ENCODE measurements at places on chromosomes 13 and 19. TPM values are rescaled to one million over a fixed set of nuclear protein-coding genes. Genes with fewer than 3 reads are reported as not detected.

Gene FIZ1
- 13.0 TPM for total RNA-seq

Gene PGLYRP1
- not detected for total RNA-seq

Gene KIR3DL2
- not detected for total RNA-seq

Gene LILRA5
- total RNA-seq = 1.3 TPM

- no peak for DNase-seq
These were observed 792.1 kb upstream of the SPRY2 start for GRCh38 chr13:81133066-81133465.

GRCh38 chr19:7897292-7897691 is 6.4 kb upstream of the MAP2K7 start:
- no peak for DNase-seq

- DNase-seq = no peak
These were observed 97.8 kb downstream of the KLF12 start for GRCh38 chr13:74036373-74036772.

- no peak for DNase-seq
These were observed 63.5 kb downstream of the SOX1 start for GRCh38 chr13:112130418-112130817.

DNA sequence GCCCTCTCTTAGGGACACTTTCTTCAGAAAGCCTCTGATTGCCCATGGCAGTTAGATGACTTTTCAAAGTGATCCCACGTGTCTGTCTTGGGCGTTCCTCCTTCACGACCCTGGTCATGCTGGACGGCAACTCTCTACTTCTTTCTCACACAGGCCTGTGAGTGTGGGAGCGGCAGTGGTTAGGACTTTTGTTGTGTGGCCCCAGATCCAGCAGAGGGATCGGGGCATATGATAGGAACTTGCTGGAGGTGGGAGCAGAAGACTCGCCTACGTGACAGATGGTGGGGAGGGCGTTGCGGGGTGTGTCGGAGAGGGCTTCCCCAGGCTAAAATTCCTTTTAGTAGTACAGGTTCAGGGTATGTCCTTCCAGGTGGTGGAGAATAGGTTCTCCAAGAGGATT is 289.5 kb upstream of the MAB21L1 start:
- DNase-seq = no peak

DNA sequence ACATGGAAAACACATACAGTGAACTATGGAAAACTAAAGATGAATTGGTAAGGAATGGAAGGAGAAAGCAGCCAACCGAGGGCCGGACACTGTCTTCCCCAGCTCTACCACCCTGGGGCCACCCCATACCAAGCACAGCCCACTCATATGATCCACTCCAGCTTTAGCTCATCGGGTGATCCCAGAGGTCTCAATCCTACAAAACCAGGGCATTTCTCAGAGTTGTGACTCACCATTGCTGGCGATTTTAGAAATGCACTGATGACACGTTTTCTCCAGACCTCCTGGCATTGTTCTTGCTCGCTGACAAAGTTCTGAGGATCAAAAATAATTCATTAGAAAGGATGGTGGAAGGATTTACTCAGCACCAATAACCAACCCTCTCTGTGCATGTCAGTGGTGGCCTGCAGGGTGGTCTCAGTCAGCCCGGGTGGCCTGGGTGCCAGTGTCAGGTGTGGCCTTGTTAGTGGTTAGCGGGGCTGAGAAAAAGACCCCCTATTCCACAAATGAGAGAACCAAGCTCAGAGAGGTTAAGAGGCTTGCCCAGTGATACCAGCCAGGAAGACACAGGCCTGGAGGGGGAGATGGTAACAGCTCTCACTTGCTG is 6.6 kb downstream of the TMEM272 start:
- DNase-seq = no peak

- no peak for DNase-seq
These were observed 697.5 kb downstream of the SLITRK1 start for GRCh38 chr13:83184819-83185218.

DNA sequence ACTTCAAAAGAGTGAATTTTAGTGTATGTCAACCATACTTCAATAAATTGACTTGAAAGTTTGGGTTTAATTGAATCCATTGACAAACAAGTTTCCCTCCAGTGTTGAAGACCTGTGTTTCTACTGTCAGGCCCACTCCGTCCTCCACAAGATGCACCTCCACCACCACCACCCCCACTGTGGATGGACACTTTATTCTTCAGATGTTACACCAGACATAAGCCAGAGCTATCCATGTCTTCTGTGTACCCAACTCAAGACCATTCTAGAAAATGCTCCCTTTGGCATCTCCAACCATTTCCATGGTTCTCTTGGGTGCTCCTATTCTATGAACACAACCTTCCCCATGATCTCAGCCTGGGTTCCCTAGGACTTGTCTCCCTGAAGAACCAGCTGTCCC is 207.0 kb downstream of the COL4A1 start:
- DNase-seq = no peak

DNA sequence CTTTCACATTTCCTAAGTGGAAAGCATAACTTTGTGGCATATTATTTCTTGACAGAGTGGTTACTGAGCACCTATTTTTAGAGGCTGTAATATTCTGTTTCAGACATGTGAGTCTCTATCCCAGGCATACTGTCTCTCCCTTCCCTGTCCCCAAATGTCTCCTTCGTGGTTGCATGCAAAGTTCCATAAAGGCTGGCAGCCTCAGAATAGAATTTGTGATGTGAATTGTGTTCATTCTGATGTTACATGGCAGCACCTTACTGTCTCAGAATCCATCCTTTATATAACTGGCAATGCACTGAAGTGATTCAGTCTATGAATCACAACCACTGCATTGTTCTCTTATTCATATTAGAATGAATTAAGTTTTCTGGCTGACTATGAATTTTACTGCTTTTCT is 89.0 kb upstream of the SLC7A1 start:
- DNase-seq = no peak
